ENCODE measurements at places on chromosomes 12 and 14.

DNA sequence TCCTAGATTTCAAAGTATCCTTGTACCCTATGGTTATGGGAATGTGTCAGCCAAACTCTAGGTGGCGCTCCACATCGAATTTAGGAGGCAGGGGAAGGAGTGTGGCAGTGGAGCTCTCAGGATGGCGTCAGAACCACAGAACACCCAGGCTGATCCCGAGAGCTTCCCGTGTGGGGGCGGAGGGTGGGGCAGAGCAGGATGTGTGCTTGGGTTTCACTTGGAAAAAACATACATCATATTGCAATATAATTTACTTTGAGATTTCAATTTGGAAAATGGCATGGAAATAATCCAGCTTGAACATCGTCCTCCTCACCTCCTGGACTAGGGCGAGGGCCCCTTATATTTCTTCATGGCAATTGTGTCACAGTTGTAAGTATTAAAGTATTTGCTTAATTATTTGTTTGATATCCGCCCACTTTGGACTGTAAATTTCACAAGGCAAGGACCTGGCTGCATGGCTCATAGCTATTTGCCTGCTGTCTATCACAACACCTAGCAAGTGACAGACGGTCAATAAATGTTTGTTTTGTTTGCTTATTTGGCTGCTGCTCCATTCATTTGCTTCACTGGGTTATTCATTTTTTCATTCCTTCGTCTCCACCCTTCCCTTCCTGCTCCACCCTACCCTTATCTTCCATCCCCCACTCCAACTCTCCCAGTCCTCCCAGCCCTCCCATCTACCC, 221.5 kb upstream of the HMGA2 start:
- DNase-seq = peak; percentile 75

GRCh38 chr12:47307680-47308399, 228.1 kb upstream of the AMIGO2 start:
- DNase-seq = peak; percentile 91

DNA sequence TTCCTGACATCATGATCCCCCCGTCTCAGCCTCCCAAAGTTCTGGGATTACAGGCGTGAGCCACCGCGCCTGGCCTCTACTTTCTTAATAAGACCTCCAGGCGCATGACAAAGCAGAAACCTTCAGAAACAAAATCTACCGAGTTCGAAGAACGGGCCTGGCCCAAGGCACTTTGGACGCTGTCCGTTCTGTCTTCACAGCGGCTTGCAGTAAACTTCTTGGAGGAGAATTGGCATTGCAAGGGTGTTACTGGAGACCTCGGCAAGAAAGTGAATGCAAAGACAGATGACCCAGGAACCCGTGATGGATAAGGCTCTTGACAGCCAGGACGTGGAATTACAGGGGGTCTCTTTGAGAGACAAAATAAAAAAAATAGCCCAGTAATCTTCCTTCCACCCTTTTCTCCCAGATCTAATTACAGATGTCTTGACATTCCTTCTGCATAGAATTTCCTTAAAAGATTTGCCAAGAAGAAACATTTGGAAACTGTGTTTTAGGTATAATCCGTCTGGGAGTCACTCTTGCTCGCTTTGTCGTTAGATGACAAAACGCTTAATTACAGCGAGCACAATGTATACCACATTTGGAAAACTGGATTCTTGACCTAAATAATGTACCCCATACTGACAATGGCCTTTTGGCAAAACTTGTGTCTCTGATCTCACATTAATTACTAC, 83.2 kb upstream of the TBX3 start:
- no peak for DNase-seq

DNA sequence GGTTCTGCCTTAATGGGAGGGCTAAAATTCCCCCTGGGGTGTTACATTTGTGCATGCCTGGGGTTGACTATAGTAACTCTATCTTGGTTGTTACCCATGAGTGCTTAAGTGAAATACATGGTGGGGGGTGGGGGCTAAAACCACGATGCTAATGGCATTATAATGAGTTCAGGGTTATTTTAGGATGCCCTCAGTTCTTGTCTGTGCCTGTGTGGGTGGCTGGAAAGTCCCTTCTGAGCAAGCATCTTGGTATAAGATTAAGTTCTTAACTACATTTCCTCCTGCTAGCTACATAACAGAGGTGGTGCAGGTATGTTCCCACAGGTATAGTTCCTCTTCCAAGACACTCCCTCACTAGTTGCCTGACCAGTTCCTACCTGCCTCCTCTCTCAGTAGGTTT, 822.3 kb downstream of the LRFN5 start:
- no peak for DNase-seq

DNA sequence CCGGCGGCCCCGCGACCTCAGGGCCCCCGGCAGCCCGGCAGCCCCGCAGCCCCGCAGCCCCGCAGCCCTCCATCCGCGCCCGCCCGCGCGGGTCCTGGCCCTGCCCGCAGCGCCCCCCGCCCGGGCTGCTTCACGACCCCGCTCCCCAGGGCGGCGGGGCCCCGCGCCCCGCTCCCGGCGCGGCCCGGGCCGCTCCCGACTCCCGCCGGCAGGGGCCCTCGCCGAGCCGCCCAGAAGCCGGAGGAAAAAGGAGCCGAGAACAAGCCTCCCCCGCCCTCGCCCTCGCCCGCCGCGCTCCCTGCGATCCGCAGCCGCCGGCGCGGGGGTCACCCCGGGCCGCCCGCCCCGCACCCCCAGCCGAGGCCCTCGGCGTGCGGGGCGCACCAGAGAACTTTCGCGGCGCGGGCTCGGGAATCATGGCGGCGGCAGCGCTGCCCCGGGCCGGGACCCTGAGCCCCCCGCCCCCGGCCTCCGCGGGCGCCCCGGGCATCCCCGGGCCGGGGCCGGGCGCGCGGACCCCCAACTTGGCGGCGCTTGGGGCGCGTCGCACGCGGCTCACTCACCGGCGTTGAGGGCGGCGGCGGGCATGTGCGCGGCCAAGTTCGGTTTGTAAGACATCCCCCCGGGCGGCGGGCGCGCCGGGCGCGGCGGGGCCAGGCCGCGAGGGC, 521 bp downstream of the CDK2AP1 start:
- peak; percentile 67 for DNase-seq

- DNase-seq = no peak
Observed at GRCh38 chr12:64633011-64633939, 23.0 kb downstream of the RASSF3 start.

DNA sequence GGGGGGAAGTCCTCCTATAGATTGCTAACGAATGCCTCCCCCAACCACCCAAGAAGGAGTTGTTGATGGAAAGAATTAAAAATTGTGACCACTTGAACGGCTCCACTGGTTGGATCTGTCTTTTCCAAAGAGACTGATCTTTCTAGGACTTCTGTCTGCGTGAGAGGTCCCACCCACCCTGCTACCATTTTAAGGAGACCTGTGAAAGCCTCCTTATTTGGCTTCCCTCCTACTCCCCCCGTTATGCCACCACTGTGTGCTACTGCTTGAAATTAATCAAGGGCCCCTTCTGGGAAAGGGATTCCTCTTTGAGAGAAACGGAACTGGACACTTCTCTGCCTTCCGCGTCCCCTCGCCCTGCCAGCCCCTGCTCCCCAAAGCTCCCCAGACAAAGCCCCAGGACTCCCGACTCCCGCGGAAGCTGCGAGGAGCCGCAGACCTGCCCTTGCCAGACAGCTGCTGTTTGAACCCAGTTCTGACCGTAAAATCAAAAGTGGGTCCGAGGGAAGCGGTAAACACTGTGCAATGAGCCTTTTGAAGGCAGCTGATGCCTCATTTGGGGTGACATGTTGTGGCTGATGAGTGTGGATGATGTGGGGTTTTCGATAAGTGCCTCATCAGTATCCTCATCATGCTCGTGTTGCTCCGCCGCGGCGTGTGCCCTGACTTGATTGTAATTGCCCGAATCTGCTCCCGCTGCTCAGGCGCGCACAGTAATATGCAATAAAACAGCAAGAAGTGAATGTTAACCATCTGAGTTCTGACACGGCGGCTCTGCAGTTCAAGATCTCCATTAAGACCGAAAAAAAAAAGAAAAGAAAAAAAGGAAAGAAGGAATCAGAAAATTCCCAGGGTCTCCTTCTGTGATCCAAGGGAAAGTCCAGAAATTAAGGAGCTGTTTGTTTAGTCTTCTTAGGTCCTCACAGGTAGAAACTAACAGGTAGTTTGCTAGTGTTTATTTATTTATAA, 48.2 kb downstream of the MBIP start:
- no peak for DNase-seq

DNA sequence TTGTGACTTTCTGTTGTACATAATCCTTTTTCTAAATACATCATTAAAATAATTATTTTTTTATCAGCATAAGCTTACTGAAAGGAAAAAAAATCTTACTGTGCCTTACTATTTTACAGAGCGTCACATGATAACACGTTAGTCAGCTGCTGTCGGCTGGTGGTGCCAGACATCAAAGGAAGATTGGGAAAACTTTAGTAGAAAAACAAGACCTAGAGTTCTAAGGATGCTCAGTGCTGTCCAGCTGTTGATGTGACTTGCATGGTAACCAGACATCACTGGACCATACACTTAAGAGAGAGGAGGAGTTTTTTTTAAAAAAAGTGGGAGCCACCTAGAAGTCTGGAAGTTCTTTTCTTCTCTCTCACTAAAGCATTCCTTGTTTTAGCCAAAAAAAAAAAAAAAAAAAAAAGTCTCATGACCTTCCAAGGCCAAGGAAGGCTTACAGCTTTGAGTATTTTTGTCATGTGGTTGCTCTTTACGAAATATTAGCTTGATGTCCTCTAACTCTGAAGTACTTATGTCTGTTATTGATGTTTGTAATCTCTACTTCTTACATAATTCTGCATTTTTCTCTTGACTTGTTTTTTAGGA, 4.5 kb downstream of the RASSF8 start:
- no peak for DNase-seq

DNA sequence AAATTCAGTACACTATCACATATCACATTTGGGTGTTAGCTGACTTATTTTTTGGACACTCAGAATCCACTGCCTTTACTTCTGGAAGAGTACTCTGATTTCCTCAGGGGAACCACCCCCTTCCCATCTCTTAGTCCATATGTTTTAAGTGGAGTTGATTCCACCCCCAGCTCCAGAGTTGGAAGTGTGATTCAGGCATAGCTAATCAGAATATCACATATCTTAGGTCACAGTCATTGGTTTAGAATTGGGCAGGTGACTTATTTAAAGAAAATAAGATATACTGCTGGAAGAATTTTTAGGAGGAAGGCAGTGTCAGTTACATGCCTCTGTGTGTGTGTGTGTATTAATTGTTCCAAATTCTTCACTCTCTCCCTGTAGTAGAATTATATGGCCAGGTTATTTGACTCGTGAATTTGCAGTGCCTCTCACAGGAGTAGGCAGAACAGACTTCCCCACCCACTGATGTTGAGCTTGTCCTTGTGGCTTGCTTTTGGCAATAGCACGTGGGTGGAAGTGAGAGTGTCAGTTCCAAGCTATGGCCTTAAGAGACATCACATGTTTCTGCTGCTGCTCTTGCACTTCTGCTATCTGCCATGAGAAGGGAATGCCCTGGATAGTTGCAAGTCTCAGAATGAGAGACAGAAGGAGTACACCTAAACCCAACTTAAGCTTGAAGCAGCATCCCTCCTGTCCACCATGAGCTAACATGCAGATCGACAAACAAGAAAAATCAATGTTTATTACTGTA, 6.4 kb upstream of the GAS2L3 start:
- peak; percentile 26 for DNase-seq

- DNase-seq = peak; percentile 55
Observed at GRCh38 chr14:50599700-50600444, 39.9 kb downstream of the ATL1 start.

GRCh38 chr12:25200703-25201102, 5.7 kb downstream of the ETFRF1 start:
- no peak for DNase-seq

GRCh38 chr12:46349253-46349652, 23.3 kb downstream of the SLC38A2 start:
- DNase-seq = no peak

GRCh38 chr14:53306267-53306721, 153.2 kb upstream of the DDHD1 start:
- DNase-seq = peak; percentile 57

DNA sequence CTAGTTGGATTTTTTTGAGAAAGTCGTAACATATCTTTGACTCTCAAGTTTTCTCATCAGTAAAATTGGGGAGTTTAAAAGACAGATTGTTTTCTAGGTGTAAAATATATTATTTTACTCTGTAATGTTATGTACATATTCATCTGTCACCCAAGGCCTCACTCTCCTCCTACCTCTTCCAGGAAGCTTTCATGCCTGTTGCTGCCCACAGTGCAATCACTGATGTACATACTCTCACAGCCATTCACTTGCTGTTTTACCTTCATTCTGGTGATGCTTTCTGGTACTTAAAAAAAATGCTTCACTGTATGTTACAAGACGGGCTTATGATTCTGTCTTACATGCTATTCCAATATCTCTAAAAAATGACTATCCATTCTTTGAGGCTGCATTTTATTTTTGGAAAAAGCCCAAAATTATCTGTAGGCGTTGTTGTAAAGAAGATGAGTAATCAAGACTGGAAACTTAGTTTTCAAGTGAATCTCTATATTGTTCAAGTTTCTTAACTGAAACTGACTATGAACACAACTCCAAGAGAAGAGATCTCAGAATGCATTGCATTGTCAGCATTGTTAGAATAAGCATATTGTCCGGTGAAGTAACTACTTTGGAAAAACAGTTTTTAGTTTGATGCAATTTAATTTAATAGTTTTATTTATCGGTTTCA, 82.5 kb downstream of the LMO3 start:
- no peak for DNase-seq

DNA sequence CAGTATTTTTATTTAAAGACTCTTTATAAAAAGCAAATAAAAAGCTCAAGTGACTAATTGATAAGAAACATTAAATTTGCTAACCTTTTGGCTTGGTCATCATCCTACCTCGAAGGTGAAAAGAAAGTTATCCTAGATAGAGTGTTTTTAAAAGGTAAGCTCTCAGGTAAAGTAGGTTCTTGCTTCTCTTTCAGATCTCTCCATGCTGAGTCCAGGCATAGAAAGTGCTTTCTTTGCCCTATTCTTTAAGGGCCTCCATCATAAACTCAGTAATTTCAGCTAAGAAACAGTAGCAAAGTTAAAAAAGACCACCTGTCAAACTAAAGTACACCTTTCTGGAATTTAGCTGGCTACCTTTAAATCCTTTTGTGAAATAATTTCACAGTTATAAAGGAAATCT, 20.6 kb upstream of the ANHX start:
- no peak for DNase-seq

DNA sequence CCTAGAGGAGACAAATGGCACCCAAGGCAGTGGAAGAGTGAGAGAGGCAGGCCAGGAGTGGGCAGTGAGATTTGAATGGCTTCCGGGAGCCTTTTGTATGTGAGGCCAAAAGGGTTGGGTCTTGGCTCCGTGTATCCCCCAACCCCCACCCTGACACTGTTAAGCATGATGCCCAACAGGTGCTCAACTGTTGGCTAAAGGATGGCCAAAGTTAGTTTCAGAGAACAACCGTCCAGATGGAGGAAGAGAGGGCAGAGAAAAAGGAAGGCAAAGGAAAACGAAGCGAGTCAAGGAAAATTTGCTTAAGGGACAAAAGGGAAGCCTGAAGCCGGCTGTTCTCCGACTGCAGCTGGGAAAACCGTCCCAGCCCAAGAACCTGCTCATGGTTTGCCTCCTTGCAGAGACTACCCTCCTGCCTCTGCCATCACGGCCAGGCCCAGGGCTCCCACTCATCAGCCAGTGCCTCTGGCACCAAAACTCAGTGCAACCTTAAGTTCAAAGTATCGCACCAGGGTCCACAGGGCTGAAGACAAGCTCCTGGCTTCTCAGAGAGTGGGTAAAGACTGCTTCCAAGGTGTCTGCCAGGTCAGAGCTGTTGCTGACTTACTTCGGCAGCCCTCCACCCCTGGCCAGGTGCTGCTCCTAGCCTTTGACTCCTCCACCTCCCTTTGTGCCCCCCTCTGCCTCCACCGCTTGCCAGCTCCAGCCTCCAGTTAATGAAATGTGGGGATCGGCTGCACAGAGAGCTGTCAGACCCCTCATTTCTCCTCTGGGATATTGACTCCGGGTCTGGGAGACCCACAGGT, 4.2 kb upstream of the C1QL4 start:
- no peak for DNase-seq

- DNase-seq = peak; percentile 16
Observed at GRCh38 chr12:79936670-79937069, 1.8 kb upstream of the PPP1R12A start.
